AG04449 (cell line): ENCODE measurements at places on chromosomes 11 and 22.
A peak's percentile ranks its signal among the peaks of the same experiment; 100 is the strongest.

- DNase-seq: no peak
Observed at GRCh38 chr11:3231550-3231850, 717 bp downstream of the MRGPRE start.

DNA sequence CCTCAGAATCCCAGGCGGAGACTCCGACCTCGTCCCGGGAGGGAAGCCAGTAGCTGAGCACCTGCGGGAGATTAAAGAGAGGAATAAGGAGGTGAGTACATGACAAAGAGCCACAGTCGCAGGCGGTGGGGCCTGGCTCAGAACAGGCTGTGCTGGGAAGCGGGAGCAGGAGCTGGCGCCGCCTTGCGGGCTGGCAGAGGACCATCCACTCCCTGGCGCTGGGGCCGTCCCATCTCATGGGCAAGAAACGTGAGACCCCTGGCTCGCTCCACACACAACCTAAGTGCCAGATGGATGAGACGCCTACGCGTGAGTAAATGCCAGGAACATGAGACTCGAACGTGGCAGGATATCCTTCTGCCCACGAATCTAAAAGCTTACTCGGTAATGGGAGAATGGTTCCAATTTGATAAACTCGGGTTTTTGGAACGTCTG is 6.3 kb downstream of the CEND1 start:
- peak; percentile 69 for DNase-seq

GRCh38 chr11:75823946-75824345 is 8.9 kb downstream of the UVRAG start:
- DNase-seq: no peak

- DNase-seq: no peak
Observed at GRCh38 chr11:128726458-128727139, 32.7 kb downstream of the FLI1 start.

DNA sequence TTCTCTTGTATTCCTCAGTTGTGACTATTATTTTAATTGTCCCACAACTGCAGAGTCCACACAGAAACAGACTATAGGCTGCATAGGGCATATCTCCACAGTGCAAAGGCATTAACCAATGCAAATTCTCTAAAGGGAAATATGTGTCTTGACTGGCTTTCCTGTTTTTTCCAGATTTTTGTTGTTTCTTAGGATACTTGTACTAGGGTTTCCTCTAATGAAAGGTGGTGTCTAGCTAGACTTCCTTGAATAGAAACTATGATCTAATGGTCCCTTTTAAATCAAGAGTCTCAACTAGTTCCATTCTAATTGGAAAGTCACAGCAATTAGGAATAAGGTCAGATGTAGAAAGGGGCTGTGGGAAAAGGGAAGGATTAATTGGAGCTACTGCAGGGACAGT is 37.6 kb downstream of the SLC36A4 start:
- no peak for DNase-seq

GRCh38 chr22:49514641-49515040 is 313.0 kb downstream of the BRD1 start:
- DNase-seq: no peak

DNA sequence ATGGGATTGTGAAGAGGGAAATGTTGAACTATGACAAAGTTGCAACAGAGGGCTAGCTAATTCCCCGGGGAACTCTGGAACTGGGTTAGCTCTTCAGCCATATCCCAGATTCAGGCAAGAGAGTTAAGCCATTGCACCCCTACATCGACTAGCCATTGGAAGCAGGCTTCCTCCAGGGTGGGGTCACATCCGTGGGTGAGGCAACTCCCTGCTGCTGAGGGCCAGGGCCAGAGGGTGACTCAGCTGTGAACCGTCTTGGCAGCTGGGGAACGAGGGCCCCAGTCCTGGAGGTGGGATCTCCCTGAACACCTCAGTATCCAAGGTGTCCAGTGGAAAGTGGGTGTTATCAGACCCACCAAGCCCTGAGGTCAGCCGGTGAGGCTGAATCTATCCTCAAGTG is 41.1 kb downstream of the RPS6KA4 start:
- no peak for DNase-seq

DNA sequence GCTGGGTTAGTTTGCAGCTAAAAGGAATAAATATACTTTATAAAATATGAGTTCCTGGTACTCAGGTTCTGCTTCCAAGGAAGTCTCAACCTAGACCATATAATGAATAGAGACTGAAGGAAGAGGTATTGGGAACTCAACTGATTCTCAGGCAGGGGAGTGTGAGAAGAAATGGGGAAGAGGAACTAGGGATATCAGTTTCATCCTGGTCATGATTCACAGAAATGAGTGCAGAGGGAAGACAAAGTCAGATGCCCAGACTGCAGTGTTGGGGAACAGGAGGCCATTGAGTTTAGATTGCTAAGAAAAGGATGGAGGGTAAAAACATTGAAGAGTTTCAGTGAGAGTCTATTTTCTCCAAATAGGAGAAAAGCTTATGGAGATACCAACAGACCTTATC is 28.8 kb downstream of the PLAAT5 start:
- DNase-seq: no peak

- peak; percentile 3 for DNase-seq
Observed at GRCh38 chr11:24312464-24313238, 184.2 kb upstream of the LUZP2 start.

GRCh38 chr11:134004496-134005172 is 47.9 kb upstream of the IGSF9B start:
- no peak for DNase-seq

GRCh38 chr11:117430293-117430955 is 102.8 kb downstream of the CEP164 start:
- DNase-seq: no peak

GRCh38 chr11:126707498-126707897 is 293.1 kb downstream of the KIRREL3 start:
- no peak for DNase-seq

GRCh38 chr11:16393340-16393739 is 37.0 kb upstream of the SOX6 start:
- no peak for DNase-seq

- DNase-seq: no peak
Observed at GRCh38 chr11:4991060-4991459, 3.6 kb upstream of the OR51L1 start.

- no peak for DNase-seq
Observed at GRCh38 chr22:43922123-43922522, 1.5 kb upstream of the PNPLA3 start.

DNA sequence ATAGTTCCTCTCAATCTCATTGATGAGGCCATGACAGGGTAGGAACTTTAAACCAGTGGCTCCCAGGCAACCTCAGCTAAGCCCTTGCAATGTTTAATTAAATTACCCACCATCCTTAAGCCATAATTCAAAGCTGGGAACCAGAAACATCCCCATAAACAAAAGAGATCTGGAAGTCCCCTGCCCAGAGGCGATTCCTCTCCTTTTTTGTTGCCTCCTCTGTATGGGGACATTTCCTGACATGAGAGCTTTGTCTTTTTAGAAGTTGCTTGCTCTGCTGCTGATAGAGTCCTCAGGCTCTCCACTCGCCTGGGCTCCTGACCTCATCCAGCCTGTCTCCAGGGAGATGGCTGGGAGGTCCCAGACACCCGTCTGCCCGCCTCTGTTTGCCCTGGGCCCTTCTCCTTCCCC is 3.2 kb downstream of the DTX4 start:
- no peak for DNase-seq

DNA sequence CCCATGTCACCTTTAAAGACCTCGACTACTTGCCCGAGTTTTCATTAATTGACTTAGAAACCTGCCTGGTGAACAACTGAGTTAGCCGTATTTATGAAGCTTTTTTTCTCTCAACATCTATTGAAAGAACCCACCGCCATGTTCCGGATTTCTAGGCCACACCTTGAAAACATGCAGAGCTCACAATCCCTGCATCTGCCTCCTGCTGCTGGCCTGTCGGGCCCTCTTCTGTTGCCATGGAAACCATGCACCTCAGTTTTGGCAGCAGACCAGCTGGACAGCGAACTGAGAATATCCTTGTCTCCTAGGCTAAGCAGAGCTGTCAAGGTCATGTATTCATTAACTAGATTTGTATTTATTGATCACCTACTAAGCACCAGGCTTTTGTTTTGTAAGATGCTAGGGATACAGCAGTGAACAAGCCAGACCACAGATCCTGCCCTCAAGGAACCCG is 4.3 kb upstream of the PATZ1 start:
- DNase-seq: no peak

- DNase-seq: no peak
Observed at GRCh38 chr11:133677387-133677786, 145.1 kb upstream of the OPCML start.

- no peak for DNase-seq
Observed at GRCh38 chr11:72439455-72439854, 5.1 kb upstream of the CLPB start.

DNA sequence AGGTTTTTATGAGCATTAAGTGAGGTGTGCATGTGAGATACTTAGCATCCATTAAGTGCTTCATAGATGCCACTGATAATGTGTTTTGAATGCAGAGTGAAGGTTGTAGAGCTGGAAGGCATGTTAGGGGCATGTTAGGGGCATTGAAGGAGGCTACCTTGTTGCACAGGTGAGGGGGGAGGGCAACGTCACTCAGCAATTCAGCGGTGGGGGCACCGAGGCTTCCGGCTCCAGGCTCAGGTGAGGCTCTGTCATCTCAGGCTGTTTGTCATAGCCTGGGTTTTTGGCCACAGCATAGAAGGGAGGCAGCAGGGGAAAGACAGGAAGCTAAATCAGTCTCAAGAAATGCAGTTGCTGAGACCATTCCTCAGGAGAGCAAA is 299.0 kb downstream of the NTM start:
- DNase-seq: no peak

GRCh38 chr11:69494851-69495250 is 13.4 kb downstream of the LINC01488 start:
- no peak for DNase-seq

GRCh38 chr11:28346209-28346608 is 238.0 kb downstream of the METTL15 start:
- DNase-seq: no peak

DNA sequence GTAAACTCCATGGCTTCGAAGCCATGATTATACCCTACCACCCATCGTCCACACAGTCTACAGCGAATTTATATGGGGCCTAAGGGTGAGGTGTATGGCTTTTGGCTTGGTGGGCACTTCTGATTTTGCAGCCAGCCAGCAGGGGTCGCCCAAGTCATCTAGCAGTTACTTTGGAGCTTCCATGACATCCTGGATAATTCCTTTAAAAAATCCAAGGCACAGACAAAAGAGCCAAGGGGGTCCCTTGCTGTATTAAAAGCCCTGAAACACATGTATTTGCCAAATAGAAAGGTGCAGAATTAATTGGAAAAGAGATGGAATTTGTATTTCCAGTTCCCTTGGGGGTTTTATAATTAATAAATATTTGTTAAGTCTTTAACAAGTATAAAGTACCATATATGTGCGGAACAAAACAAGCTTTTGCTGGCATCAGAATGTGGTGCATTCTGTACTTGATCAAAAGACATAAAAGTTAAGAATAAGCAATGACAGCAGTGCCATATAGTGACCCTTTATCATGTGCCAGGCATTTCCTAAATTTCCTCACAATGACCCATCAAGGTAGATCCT is 132.8 kb upstream of the PITPNB start:
- DNase-seq: no peak

DNA sequence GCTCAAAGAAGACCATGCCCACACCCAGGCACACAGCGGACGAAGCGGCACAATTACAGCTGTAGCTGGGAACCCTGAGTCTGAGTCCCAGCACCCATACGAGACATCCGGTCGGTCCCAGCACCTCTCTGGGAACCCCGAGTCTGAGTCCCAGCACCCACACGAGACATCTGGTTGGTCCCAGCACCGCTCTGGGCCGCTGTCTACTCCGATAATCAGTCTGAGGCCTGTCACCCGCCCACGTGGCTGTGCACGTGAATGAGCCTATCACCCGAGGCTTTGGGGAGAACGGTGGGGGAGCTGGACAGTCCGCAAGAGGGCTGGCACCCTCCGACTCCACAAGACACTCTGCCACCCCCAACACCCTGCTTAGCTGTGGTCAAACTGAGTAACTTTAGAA is 6.2 kb downstream of the TTLL8 start:
- DNase-seq: no peak

DNA sequence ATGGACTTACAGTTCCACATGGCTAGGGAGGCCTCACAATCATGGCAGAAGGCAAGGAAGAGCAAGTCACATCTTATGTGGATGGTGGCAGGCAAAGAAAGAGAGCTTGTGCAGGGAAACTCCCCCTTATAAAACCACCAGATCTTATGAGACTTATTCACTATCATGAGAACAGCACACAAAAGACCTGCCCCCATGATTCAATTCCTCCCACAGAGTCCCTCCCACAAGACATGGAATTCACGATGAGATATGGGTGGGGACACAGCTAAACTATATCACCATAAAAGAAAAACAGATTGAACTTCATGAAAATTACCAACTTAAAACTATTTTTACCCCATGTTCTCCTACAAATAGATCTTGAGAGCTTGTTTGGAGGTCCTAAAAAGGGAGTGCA is 19.6 kb downstream of the ENTHD1 start:
- no peak for DNase-seq

DNA sequence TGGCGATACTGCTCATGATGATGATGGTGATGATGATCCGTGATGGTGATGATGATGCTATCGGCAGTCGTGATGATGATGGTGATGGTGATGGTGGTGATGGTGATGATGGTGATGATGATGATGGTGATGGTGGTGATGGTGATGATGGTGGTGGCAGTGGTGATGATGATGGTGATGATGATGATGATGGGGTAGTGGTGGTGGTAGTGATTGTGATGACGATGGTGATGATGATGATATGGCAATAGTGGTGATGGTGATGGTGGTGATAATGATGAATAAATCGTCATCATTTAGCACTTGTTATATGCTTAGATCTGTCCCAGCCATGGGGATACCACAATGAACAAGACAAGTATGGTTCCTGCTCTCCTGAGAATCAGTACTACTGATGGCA is 39.2 kb downstream of the SMIM38 start:
- DNase-seq: no peak

DNA sequence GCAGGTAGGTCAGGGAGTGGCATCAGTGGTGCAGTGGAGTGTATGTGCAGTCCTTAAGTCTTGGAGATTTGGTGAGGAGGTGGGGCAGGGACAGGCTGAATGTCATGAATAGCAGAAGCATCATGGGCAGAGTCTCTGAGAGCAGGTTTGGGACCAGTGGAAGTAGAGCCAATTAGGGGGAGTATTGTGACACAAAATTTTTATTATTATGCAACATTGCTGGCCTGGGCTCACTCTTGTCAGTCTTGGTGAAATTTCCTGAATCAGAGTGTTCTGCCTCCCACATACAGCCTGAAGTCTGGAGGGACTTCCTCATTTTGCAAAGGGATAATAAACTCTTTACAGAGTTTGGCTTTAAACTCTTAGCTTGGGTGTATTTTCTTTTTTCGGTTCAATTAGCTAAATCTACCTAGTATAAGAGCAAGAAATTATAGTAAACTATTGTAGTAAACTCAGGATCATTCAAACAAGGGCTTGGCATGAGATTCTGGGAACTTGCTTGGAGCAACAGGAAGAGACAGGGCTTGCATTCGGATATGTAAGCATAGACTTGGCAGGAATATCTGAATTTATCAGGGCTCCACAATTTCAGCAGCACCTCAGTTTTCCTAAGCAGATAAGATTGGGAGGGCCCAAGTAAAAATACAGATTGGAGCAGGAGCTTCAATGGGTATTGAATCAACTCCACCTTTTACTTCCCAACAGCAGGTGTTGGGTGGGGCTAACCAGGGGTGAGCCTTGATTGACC is 67.7 kb downstream of the FDX1 start:
- no peak for DNase-seq
